T-helper 17 cell (primary cell): ENCODE measurements at places on chromosomes 1 and 21. TPM values are rescaled to one million over a fixed set of nuclear protein-coding genes. Genes with fewer than 3 reads are reported as not detected.

- peak overlapping the region; percentile 91 for H3K4me3 ChIP-seq
- H3K27me3 ChIP-seq: peaks cover 82% of the 10 kb centered on the region
- H3K27ac ChIP-seq: peak overlapping the region; percentile 45
- peaks cover 27% of the 10 kb centered on the region for H3K4me1 ChIP-seq
- DNase-seq: no peak
- peaks cover 10% of the 10 kb centered on the region for H3K36me3 ChIP-seq
Observed at GRCh38 chr1:110084227-110085078, 14.0 kb upstream of the ALX3 start.

DNA sequence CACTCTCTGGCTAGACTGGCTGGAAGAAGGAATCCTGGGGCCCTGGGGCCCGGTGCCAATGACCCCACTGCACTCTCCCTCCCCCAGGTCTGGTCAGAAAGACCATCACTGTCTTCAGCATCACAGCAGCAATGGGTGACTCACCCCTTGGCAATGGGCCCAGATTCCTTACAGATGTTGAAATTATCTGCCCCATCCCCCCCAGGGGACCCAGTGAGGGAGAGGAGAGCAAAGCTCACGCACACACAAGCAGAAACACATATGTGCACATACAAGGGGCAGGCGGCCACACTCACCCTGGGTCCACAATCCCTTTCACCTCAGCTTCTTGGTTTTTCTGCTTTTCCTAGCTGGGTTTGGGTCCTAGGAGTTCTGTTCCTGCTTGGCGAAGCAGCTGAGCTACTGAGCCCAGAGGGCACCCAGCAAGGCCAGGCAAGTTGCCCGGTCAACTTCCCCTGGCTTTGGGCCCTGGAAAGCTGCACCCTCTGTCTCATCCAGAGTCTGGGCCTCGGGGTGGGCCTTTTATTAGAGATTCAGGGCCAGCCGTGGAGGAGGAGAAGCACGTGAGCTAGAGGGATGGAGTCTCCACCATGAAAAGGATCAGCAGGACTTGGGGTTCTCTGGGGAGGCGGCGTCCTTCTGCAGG, 2.6 kb downstream of the COL16A1 start:
- H3K4me1 ChIP-seq: peaks cover 37% of the 10 kb centered on the region
- peak overlapping the region; percentile 71 for H3K27ac ChIP-seq
- peaks cover 21% of the 10 kb centered on the region for H3K27me3 ChIP-seq
- no peak for DNase-seq

GRCh38 chr1:48671578-48671977, 105.1 kb downstream of the BEND5 start:
- H3K27ac ChIP-seq: no peak overlapping the region
- H3K4me1 ChIP-seq: no peaks in the 10 kb centered on the region
- peaks cover 37% of the 10 kb centered on the region for H3K27me3 ChIP-seq
- no peak overlapping the region for H3K4me3 ChIP-seq

GRCh38 chr1:170145061-170145460, 698 bp upstream of the NTMT2 start:
- H3K27me3 ChIP-seq: no peaks in the 10 kb centered on the region
- no peaks in the 10 kb centered on the region for H3K4me1 ChIP-seq
- H3K36me3 ChIP-seq: no peaks in the 10 kb centered on the region
- no peak overlapping the region for H3K27ac ChIP-seq
- DNase-seq: no peak

GRCh38 chr1:54499360-54500106, 48.5 kb upstream of the ACOT11 start:
- H3K4me1 ChIP-seq: peaks cover 2% of the 10 kb centered on the region
- peaks cover 68% of the 10 kb centered on the region for H3K27me3 ChIP-seq
- peaks cover 16% of the 10 kb centered on the region for H3K36me3 ChIP-seq
- no peak for DNase-seq
- peak overlapping the region; percentile 81 for H3K4me3 ChIP-seq

GRCh38 chr1:33880305-33880704, 16.4 kb downstream of the HMGB4 start:
- no peaks in the 10 kb centered on the region for H3K36me3 ChIP-seq
- no peak for DNase-seq
- H3K27ac ChIP-seq: no peak overlapping the region
- no peak overlapping the region for H3K4me3 ChIP-seq
- peaks cover 48% of the 10 kb centered on the region for H3K27me3 ChIP-seq

DNA sequence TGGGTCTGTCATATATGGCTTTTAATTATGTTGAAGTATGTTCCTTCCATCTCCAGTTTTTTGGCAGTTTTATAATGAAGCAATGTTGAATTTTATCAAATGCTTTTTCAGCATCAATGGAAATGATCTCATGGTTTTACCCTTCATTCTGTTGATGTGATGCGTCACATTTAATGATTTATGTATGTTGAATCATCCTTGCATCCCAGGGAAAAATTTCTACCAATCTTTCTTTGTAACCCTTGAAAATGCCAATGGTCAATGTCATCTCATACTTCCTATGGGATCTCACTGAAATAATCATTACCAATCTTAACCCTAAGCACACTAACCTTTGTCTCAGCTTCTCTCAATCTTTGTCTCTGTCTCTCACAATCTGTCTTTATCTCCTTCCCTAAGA, 1004.0 kb downstream of the KCNT2 start:
- no peak overlapping the region for H3K4me3 ChIP-seq
- no peaks in the 10 kb centered on the region for H3K4me1 ChIP-seq
- no peaks in the 10 kb centered on the region for H3K27me3 ChIP-seq
- no peaks in the 10 kb centered on the region for H3K36me3 ChIP-seq
- no peak overlapping the region for H3K27ac ChIP-seq

- H3K4me1 ChIP-seq: peaks cover 27% of the 10 kb centered on the region
- peaks cover 8% of the 10 kb centered on the region for H3K27me3 ChIP-seq
- DNase-seq: no peak
- H3K27ac ChIP-seq: no peak overlapping the region
- H3K4me3 ChIP-seq: no peak overlapping the region
Observed at GRCh38 chr1:37676281-37677142, 15.8 kb upstream of the CDCA8 start.

Gene SYPL2
- not detected for total RNA-seq

Gene DCDC2B
- total RNA-seq: not detected

Gene SLC30A1
- 9.5 TPM for total RNA-seq

Gene BGLAP
- total RNA-seq: 3.7 TPM

Gene AKR7A3
- 1.4 TPM for total RNA-seq

Gene VASH2
- 0.07 TPM for total RNA-seq
